ENCODE measurements at places on chromosomes 11 and 22.

GRCh38 chr22:27775758-27776649 is 25.6 kb downstream of the MN1 start:
- DNase-seq, result no peak

DNA sequence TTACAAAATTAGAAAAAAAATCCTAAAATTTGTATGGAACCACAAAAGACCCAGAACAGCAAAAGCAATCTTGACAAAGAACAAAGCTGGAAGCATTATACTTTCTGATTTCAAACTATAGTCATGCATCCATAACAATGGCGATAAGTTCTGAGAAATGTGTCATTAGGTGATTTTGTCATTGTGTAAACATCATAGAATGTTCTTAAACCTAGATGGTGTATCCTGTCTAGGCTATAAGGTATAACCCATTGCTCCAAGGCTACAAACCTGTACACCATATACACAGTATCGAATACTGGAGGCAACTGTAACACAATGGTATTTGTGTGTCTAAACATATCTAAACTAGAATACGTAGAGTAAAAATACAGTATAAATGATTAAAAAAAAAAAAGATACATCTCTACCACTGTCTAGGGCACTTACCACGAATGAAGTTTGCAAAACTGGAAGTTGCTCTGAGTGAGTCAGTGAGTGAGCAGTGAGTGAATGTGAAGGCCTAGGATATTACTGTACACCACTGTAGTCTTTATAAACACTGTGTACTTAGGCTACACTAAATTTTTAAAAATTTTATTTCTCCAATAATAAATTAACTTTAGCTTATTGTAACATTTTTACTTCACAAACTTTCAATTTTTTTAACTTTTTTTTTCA is 18.1 kb upstream of the SC5D start:
- no peak for DNase-seq

- no peak for DNase-seq
Measured at GRCh38 chr22:40416636-40417035, 46.2 kb downstream of the SGSM3 start.

- DNase-seq, result no peak
Measured at GRCh38 chr22:17387356-17387755, 18.1 kb downstream of the CECR2 start.

GRCh38 chr11:104652996-104653395 is 245.3 kb downstream of the CASP12 start:
- no peak for DNase-seq

DNA sequence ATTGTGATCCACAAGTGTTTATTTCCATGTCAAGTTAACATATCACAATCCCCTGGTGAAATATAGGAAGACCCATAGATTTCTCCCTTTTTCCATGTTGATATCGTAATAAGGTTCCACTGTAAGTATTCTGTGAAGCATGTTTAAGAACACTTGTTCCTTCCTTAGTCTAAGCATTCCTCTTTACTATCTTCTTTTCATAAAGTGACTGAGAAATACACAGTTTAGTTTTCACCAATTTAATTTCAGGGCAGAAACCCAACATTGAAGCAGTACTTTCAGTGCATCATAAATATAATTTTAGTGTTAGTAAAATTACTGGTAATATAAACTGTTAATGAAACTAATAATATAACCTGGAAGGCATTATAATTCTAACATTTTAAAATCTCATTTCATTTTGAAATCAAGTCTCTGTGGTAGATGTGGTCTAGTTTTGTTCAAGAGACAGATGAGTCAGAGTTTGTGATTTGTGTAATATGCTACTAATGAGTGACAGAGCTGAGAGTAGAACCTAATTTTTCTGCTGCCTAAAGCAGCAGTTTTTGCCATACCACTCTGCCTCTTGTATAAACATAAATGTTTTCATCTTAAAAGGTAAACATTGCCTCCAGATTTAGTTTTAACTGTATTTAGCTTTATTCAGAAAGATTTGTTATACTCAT is 79.4 kb downstream of the ATM start:
- no peak for DNase-seq

DNA sequence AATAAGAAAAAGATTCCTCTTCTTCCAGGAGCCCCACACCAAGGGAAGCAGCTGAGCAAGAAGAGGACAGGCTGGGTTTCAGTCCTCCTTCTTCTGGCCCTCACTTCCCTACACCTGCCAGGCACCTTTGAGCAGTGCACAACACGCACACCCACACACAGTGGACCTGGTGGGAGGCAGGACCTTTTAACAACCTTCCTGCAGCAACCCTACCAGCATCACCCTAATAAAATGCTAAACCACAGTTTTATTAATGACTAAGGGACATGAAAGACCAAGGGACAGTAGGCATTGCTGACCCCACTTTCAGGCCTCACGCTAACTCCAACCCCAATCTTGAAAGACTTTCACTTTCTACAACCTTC is 12.2 kb downstream of the ARAP1 start:
- no peak for DNase-seq

DNA sequence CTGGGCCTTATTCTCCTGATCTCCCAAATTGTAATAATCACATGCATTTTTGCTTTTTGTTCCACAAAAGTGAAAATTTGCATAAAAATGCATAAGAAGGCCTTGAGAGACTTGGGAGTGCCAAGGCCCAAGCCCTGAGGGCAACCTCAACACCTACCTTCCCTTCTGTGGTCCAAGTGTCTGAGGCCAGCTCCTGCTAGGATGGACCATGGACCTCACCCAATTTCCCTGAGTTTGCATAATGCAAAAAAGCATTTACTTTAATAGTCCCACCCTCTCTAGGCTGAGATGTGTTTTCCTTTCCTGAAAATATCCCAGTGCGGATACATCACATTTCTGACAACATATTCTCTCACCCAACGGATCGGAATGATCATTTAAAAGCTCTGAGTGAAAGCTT is 194.1 kb upstream of the TENM4 start:
- DNase-seq, result no peak
